Stimulated activated CD8-positive, alpha-beta memory T cell treated with anti-CD3 and anti-CD28 coated beads, Interleukin-2, amount 100 ng/mL, for 1 hour (primary cell): ENCODE measurements at places on chromosomes 1 and 21.

DNA sequence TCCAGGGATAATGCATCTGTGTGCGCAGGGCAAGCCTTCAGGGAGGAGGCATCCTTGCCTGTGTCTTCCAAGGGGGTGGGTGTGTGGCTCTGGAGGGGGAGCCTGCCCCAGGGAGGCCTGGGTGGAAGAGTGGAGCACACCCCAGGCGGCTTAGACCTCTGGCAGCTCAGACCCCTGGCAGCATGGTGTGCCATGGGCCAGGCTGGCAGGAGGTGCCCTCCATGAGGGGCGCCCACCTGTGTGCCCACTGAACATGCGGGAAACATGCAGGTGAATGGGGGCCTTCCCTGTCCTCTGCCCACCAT lies 1.1 kb upstream of the PANK4 start:
- no peak for DNase-seq

DNA sequence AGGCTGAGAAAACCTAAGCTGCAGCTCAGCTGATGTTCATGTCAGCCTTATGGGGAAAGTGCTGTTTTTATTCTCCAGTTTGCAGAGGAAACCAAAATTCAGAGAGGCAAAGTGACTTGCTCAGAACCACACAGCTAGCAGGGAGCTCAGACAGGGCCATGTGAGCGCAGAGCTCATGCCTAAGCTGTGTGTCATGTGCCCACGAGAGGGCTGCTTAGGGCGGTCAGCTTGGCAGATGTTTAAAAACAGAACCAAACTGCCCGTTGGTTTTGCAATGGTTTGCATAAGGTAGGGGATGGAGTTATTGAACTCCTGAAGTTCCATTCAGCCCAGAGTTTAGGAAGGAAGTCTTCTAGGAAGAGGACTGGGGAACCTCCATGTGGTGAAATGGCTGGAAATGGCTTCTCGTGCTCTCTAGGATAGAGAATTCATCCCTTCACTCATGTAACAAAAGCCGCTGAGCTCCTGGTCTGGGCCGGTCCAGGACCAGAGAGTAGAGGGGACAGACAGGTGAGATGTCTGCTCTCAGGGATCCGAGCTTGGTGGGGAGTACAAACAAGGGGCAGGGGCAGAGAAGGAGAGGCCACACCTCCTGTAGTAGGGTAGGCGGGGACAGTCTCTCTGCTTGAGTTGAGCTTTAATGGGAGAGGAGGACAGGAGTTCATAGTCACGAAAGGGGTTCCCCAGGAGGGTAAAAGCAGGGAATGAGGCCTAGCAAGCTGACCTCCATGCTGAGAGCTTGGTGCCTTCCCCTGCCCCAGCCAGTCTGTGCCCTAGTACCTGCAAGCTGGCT lies 46.9 kb downstream of the ARHGEF10L start:
- no peak for DNase-seq

GRCh38 chr1:183281039-183281438 lies 95.0 kb downstream of the LAMC2 start:
- DNase-seq: no peak

- no peak for DNase-seq
Observed at GRCh38 chr1:227131193-227131592, 187.1 kb downstream of the CDC42BPA start.
